ENCODE measurements at places on chromosomes 16 and 17.

GRCh38 chr17:44473367-44473766 lies 29.8 kb downstream of the GPATCH8 start:
- no peak for DNase-seq

DNA sequence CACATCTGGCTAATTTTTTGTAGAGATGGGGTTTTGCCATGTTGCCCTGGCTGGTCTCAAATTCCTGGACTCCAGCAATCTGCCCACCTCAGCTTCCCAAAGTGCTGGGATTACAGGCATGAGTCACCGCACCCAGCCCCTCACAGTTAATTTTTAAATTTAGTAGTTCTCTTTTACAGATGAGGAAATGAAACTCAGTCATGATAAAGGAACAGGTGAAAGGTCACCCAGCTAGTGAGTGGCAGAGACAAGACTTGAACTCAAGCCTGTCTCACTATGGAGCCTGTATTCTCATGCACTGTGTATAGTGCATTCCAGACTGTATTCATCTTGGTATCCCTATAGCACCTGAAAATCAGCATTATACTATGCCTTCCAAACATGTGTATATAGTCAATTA lies 77.1 kb upstream of the WSB1 start:
- no peak for DNase-seq

GRCh38 chr16:85649411-85650134 lies 36.5 kb downstream of the GSE1 start:
- DNase-seq, result no peak

- DNase-seq, result no peak
Measured at GRCh38 chr16:57318240-57318970, 33.9 kb upstream of the PLLP start.

- no peak for DNase-seq
Measured at GRCh38 chr16:30184891-30185682, 1.7 kb downstream of the CORO1A start.

DNA sequence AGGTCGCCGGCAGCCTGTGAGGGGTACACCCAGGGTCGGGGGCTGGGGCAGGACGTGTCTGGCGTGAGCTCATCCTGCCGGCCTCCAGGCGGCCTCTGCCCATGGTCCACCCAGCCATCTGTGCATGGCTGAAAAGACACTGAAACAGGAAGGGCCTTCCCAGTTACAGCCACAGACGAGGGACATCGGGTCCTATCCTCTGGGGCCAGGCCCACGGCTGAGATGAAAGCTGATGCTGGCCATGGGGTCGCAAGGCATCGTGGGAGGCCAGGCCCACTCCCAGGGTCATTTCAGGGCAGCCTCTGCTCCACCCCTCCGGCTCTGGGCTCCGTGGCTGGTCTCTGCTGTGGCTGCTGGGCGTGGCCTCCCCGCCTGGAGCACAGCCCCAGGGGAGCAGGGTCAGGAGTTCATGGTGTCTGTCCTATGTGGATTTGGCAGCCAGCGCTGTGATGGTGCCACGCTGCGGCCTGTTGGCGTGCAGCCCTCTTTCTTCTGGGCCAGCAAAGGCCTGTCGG lies 16.6 kb upstream of the ATP6V0C start:
- DNase-seq, result no peak

- DNase-seq, result no peak
Measured at GRCh38 chr17:50265212-50265611, 9.1 kb upstream of the TMEM92 start.

GRCh38 chr17:19533718-19534561 lies at the start of gene SLC47A1:
Gene SLC47A1 (plus strand): TSS chr17:19533854. CDS start chr17:19533940, 86 bp downstream.
- no peak for DNase-seq

DNA sequence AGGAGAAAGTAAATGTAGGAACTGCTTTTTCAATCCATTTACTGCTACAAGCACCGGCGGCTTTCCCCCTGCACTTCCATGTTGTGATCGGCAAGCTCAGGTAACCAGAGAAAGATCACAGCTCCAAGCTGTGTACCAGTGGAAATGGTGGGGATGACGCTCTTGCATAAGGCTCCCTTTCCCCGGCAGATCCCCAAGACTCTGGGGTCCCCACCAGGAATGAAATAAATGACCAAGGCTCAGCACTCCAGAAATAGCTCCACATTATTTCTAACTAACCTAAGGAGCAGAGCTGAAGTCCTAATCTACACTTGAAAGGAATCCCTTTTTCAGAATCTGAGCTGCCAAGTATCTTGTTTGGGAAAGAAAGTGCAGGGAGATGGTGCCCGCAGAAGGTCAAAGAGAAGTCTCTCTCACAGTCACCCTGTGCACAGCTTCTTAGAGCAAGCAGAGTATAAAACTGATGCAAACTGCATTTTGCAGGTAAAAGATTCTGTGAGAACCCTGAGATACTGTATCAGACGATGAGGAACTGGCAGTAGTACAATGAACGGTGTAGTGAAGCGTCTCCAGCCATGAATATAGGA lies 11.1 kb downstream of the GRB2 start:
- DNase-seq, result no peak

- no peak for DNase-seq
Measured at GRCh38 chr17:50221266-50221863, 19.9 kb upstream of the COL1A1 start.

- no peak for DNase-seq
Measured at GRCh38 chr16:48542020-48542473, 67.9 kb downstream of the N4BP1 start.

All from stimulated activated CD8-positive, alpha-beta memory T cell treated with anti-CD3 and anti-CD28 coated beads, Interleukin-15, amount 100 ng/mL, for 4 hours (primary cell).